ENCODE measurements at places on chromosomes 4 and X.

GRCh38 chr4:47143261-47143660, 111.9 kb downstream of the GABRB1 start:
- no peak for DNase-seq

GRCh38 chr4:140790171-140790570, 34.0 kb upstream of the TBC1D9 start:
- no peak for DNase-seq

DNA sequence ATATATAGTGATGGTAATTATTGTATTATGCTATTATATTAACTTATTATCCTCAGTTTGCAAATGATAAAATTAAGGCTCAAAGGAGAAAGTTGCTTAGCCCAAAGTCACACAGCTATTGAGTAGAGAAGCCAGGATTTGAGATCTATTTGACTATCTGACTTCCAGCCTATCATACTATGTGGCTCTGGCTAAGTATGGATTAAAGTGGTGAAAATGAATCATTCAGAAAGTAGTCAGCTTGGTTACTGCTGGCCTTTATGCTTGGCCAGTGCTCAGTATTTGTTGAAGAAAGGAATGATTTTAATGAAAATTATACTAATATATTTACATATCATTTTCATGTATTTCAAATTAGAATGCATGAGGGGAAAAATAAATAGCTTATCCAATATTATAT, 219.8 kb downstream of the SHROOM3 start:
- DNase-seq: no peak

- DNase-seq: no peak
Observed at GRCh38 chr4:121790976-121791375, 10.1 kb upstream of the EXOSC9 start.

DNA sequence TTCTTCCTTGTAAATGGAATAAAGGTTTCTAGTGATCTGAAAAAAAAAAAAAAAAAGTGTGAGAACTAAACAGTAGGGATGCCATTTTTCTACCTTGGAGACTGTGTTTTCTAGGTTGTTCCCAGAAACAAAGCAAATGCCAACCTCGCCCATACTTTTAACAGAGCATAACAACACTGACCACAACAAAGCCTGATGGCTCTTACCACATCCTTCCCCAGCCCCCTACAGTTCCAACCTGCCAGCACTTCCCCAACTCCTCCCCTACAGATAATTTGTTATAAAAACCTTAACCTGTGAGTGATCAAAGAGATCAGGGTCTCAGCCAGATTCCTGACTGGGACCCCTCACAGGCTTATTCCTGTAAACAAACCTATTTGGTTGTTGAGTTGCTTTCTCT, 940.0 kb downstream of the SH3BGRL start:
- DNase-seq: no peak

GRCh38 chr4:151744614-151745013, 16.2 kb downstream of the GATB start:
- no peak for DNase-seq

- DNase-seq: no peak
Observed at GRCh38 chrX:13115146-13115855, 70.9 kb upstream of the FAM9C start.

DNA sequence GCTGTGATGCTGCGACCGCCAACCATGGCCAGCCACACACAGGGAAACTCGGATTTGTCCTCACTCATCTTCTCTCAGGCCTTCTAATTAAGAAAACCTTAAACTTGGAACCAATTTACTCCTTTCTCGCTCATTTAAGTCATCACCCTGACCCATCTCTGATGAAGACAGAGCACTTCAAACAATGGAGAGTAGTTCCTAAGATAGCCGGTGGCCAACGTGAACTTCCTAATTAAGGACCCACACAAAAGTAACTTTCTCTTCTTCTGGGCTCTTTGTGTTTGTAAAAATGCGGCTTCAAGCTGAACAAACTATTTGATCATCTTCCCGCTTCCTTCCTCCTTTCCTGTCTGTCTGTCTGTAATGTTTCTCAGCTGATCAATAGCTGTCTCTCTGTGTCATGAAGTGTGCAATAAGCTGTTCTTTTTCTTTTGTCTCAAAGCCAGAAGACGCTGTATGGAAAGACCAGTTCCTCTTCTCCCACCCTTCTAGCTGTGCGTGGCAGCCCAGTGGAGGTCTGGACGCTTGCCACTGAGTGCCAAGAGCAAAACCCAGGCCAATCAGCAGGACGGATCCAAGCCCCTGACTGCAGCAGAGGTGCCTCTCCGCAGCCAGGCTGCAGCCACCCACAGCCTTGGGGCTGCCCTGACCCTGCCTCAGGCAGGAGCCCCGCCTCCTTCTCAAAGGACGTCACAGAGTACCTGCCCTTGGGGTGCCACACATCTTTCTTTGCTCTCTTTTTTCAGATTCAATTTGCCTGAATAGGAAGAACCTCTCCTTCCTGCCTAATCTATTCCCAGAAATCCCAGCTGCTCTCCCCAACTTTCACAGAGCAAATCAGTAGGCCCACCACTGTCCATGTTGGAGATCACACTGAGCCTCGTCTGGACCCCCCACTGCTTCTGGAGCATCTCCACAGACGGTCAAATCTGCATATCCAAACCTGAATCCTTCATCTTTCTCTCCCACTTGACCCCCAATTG, 59.3 kb downstream of the MAML3 start:
- DNase-seq: no peak

DNA sequence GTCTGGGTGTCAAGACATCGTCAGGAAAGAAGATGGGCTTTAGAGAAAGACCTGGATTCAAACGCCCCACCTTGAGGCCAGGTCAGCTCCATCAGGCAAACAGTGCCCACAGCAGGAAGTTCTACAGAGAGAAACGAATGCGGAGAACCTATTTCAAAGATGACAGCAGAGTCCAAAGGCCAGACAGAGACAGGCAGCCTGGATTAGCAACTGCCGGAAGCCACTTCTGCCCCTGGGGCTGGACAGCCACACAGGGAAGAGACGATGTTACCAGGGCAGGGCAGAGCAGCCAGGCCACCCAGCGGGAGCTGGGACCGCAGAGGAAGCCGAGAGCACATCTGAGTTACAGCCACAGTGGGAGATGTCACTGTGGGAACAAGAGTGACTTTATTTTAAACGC, 1.2 kb downstream of the C4orf50 start:
- DNase-seq: no peak

GRCh38 chr4:73281982-73282381, 23.4 kb upstream of the ANKRD17 start:
- DNase-seq: no peak

- no peak for DNase-seq
Observed at GRCh38 chrX:134733591-134733990, 75.3 kb upstream of the PLAC1 start.

GRCh38 chr4:142811034-142811433, 35.1 kb downstream of the INPP4B start:
- no peak for DNase-seq

DNA sequence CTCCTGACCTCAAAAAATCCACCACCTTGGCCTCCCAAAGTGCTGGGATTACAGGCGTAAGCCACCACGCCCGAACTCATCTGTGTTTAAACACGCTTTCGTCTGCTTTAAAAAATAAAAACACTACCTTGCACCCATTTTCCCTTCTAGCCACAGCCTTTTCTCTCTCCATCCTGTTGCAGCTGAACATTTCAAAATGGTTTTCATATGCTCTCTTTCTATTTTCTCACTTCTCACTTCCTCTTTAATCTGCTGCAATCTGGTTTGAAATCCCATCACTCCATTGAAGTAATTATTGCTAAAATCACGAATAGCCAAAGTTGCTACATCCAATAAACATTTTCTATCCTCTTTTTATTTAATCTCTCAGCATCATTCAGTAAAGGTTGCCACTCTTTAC, 70.0 kb downstream of the DCHS2 start:
- DNase-seq: no peak

DNA sequence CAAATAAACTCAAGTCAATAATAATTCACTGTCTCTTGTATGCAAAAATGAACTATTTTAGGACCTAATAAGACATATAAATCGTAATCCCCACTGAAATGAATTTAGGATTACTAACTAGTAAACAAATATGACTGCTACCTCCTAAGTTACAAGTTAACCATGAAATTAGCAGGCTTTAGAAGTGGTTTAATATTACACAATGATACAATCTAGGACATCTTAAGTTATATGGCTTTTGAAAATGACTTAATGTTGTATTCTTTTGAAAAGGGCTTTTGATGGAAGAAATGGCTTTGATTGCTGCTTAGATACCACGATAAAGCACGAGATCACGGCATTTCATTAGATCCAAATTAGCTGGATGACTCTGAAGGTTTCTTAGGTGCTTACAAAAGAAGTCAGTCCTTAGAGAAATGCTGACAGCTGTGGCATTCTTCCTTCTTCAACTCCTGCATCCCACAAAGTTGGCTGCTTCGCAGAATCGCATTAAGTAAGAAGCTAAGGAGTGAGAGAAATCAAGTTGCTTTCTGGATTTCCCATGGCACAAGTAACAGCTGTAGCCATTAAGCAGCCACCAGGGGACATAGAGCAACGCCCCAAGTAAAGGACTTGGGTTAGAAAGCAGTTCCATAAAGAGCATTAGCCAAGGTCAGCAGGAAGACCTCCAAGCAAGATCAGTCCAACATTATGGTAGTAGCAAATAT, 6.9 kb downstream of the SLC10A7 start:
- peak; percentile 3 for DNase-seq

GRCh38 chr4:48333587-48333986, 7.7 kb upstream of the SLAIN2 start:
- no peak for DNase-seq

DNA sequence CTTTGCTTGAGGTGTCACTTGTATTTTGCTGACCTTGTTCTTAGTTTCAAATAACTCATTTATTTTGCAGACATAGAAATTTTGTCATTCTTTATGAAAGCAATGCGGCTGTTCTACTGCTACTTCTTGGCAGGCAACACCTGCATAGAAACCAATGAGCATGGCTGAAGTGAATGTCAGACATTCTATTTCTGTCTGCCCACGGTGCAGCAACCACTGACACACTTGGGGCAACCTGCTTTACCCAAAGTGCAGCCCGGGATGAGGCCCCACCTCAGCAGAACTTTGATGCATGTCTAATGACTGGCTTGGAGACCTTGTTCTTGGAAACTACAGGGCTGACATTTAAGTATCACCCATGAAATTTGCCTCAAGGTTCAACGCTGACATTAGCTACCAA, 93.6 kb downstream of the RBM47 start:
- DNase-seq: no peak

GRCh38 chrX:70168238-70169188, 8.8 kb upstream of the DGAT2L6 start:
- peak; percentile 26 for DNase-seq

DNA sequence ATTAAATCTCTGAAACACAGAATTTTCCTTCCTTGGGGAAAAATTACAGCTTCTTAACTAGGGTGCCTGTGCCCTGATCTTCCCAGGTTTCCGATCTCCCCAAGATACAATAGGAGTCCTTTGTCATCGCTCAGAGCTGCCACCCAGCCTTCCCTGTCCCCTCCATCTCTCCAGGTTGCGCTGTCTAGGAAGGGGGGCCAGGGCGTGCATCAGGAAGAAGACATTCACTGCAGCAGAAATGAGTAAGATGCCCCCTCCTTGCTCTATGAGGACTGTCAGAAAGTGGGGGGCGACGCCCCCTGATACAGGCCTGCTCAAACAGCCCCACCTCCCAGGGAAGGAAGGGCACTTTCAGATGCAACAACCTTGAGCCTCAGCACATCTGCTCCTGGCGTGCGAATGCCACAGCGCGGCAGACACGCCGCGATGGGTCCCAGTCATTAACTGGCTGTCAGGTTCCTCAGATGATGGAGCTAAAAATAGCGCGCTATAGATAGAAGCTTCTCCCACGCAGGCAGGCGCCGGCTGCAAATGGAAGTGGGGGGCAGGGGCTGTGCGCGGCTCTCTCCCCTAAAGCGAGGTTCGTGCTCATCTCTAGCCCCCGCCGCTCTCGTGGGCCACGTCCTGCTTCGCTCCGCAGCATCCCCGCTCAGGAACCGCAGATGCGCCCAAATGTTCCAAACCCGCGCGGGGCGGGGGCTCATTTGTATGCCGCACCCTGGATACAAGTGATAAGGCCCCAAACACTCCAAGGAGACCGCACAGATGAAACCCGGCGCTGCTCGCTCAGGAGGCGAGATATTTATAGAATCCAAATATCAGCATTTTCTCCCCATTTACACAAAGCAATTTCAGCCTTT, 57.6 kb upstream of the LGI2 start:
- no peak for DNase-seq

DNA sequence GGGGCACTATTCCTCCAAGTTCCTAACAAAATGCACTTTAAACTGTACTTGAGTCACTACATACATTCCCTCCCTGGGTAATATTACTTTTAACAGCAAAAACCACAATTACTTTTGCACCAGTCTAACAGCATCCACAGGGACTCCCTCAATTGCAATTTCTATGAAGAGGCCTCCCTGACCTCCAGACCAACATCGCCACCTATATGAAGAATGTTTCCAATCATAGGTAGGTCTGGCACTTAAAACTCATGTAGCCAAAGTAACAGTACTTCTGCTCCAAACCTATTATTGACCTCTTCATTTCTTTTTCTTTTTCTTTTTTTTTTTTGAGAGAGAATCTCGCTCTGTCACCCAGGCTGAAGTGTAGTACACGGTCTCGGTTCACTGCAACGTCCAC, 15.6 kb downstream of the NR3C2 start:
- DNase-seq: no peak

- DNase-seq: peak; percentile 84
Observed at GRCh38 chr4:25767877-25768725, 94.7 kb downstream of the SEL1L3 start.

DNA sequence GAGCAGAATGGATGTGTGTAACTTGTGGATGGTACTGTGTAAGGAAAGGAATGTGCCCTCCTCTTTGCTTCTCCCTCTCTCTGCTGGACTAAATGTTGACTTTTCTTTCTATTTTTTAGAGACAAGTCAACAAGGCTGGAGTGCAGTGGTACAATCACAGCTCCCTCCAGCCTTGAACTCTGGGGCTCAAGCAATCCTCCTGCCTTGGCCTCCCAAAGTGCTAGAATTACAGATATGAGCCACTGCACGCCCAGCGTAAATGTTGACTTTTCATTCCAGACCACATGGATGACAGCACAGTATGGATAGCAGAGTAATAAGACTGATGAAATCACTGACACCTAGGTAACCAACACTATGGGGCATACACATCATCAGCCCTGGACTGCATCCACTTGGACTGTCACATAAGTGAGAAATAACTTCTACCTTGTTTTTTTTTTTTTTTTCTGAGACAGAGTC, 5.1 kb upstream of the RPS3A start:
- DNase-seq: no peak

- DNase-seq: no peak
Observed at GRCh38 chr4:171118091-171118490, 695.1 kb upstream of the GALNTL6 start.

GRCh38 chr4:76376534-76376933, 44.4 kb downstream of the CCDC158 start:
- DNase-seq: no peak

- no peak for DNase-seq
Observed at GRCh38 chrX:153981231-153981630, 8.7 kb downstream of the TMEM187 start.

GRCh38 chrX:71056867-71057266, 11.3 kb downstream of the SNX12 start:
- DNase-seq: no peak

- DNase-seq: no peak
Observed at GRCh38 chr4:68581383-68582338, 5.5 kb upstream of the UGT2B17 start.
